ENCODE measurements at places on chromosomes 2 and 18. TPM values are rescaled to one million over a fixed set of nuclear protein-coding genes. Genes with fewer than 3 reads are reported as not detected.

DNA sequence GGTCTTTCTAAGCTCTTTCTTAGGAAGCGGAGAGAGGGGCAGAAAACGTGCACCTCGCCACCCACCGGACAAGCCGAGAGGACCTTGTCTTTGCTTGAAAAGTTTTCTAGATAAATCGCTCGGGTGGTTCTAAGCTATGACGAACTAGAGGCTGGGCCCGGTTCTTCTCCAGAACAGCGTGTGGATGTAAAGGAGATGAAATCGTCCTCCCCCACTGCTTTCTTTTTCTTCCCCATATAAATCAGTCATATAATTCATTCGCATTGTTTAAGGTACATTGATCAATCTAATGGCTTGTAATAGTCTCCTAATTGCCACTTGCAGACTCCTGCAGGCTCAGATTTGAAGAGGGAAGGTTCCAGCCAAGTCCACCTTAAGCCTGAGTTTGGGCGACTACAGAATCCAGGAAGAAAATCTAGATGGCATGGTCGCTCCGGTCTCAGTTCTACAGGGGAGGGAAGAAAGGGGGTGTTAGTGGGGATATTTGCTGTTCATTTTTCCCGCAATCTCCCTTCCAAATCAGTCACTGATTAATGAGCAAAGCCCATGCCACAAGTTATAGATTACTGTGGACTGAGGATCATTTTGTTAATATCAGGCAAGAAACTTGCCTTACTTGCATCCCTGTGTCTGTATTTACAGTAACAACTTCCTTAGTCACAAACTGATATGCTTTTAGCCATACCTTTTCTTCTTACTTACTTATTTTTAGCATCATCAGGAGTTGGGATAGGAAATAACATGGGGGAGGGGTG, 5.6 kb upstream of the SP9 start:
- no peak for DNase-seq

- DNase-seq = no peak
Observed at GRCh38 chr18:46274266-46274665, 170.1 kb downstream of the HAUS1 start.

- DNase-seq = no peak
Observed at GRCh38 chr18:58338961-58339592, 289.8 kb downstream of the ALPK2 start.

DNA sequence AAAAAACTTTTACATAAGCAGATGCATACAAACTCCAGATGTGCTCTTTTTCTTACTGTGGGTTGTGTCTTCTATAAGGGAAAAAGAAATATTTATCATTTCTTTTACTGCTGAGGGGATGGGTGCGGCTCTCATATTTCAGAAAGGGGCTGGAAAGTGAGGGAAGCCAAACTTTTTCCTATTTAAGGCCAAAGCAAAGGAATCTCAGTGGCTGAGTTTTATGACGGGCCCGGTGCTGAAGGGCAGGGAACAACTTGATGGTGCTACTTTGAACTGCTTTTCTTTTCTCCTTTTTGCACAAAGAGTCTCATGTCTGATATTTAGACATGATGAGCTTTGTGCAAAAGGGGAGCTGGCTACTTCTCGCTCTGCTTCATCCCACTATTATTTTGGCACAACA, at the start of gene COL3A1:
Gene COL3A1, plus strand, starts transcription at position 210 of the 400 bp plus-strand sequence. Its CDS starts 117 bp downstream, at position 327.
- DNase-seq = no peak

GRCh38 chr2:232875256-232876121, 5.4 kb downstream of the SNORC start:
- DNase-seq = no peak

- DNase-seq = no peak
Observed at GRCh38 chr2:4499316-4500030, 796.1 kb downstream of the DCDC2C start.

DNA sequence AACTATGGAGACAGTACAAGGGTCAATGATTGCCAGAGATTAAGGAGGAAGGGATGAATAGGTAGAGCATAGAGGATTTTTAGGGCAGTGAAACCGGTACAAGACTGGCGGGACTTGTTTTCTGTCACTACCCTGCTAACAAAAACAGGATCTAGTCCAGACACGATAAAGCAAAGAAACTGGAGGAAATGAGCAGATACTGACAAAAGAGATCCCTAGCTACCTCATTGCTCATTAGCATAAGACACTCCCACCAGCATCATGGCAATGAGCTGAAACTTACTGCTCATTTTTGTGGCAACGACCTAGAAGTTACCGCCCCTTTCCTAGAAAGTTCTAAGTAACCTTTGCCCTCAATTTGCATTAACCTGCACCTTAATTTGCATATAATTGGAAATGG, 131.2 kb downstream of the ETAA1 start:
- no peak for DNase-seq

- DNase-seq = no peak
Observed at GRCh38 chr2:142323206-142323605, 192.4 kb upstream of the LRP1B start.

DNA sequence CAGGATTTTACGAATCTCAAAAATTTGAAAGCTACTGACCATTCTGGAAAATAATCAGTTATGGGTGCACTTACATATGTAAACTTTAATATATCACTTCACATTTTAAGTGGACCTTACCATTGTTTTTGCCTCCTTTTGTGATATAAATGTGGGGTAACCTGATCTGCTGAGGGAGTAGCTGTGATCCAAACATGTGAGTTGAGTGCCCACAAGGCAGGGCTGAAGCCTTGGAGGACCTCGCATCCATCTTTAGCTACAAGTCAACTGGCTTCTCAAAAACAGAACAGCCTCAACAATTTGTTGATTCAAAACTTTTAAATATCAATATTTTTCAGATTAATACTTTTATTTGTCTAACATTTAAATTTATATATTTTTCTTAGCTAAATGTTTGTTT, 178.2 kb downstream of the PLCL1 start:
- DNase-seq = no peak

DNA sequence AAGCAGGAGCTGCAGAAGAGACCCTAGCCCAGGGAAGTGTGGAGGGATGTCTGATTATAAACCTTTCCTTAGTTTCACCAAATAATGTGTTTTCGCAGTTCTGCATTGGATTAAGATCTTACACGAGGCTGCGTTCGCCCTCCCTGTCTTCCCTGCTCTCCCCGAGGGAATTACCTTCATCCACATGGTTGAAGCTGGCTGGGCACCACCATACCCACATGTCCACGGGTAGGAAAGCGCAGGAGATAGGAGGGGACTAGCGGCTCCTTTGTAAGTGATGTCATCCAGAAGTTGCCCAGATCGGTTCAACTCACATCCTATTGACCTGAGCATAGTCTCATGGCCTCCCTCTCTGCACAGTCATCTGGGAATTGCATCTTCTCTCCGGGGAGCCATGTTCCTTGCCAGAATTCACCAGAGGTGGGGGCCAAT, 1.1 kb downstream of the TTL start:
- no peak for DNase-seq

GRCh38 chr2:127080938-127081755, 25.8 kb downstream of the BIN1 start:
- peak; percentile 60 for DNase-seq

GRCh38 chr2:37453027-37453426, 108.6 kb downstream of the QPCT start:
- DNase-seq = no peak

GRCh38 chr2:241105641-241106040, 3.6 kb upstream of the MTERF4 start:
- DNase-seq = no peak

DNA sequence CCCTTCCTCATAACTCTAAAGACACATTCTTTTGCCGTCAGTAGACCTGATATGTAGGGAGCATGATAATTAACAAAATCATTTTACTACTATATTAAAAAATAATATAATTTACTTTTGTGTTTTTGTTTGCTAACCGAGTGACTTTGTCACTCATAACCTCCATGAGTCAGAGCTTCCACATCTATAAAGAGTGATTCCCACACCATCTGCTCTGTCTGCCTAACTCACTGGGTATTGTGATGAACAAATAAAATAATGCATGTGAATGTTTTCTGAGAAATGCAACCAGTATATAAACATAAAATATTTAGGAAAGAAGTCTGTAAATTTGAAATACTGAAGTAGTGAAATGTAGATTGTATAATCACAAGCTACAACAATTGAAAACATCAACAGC, 123.4 kb upstream of the DSEL start:
- DNase-seq = no peak

- DNase-seq = no peak
Observed at GRCh38 chr2:121944072-121944831, 188.8 kb downstream of the TSN start.

DNA sequence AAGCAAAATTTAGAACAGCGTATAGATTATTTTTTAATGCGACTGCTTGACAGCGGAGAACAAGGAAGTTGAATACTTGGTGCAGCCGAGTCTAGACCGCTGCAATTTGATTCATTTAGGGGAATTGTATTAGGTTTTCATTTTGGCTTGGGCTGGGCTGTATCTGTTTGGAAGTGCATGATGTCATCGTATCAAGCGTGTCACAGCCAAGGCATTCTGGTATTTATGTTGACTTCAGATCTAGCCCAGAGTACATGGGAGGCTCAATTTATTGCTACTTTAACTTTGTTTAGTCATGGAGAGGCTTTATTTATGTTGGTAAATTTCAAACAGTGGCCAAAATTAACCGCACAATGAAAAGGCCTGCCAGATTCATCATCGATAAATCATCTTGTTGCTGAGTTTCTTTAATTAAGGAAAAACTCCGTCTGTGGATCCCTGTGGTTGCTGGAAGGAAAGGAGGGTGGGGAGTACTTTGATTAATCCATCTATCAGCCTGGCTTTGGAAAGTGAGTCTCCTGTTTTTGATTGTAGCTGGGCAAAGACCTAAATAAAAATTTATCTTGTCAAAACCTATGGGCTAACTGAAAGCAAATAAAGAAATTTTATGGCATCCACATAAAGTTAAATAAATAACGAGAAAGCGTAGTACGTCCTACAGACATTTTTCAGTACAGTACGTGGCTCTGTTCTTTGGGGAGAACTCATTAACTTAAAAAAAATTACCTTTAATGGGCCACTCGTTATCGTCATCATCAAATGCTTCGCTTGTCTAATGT, 230.4 kb upstream of the SPRED2 start:
- no peak for DNase-seq

GRCh38 chr18:24786027-24786426, 325.6 kb downstream of the HRH4 start:
- no peak for DNase-seq

The NTSR2 gene
- polyA plus RNA-seq = not detected

The SULT6B1 gene
- not detected for polyA plus RNA-seq

The RAPH1 gene
- polyA plus RNA-seq = 1.0 TPM

The TRIM54 gene
- not detected for polyA plus RNA-seq

The ANKRD44 gene
- 87.9 TPM for polyA plus RNA-seq

The LIMS3 gene
- 5.1 TPM for polyA plus RNA-seq

The C18orf63 gene
- polyA plus RNA-seq = not detected

All from CD4-positive, alpha-beta memory T cell (primary cell).